ENCODE measurements at places on chromosomes 4 and X. TPM values are rescaled to one million over a fixed set of nuclear protein-coding genes. Genes with fewer than 3 reads are reported as not detected.

The TRIML2 gene
- total RNA-seq: 16.7 TPM

The GATA1 gene
- not detected for total RNA-seq

The CXCR3 gene
- not detected for total RNA-seq

The MXRA5 gene
- total RNA-seq: 16.8 TPM

The ZNF630 gene
- 4.0 TPM for total RNA-seq

The ZNF280C gene
- total RNA-seq: 15.4 TPM

DNA sequence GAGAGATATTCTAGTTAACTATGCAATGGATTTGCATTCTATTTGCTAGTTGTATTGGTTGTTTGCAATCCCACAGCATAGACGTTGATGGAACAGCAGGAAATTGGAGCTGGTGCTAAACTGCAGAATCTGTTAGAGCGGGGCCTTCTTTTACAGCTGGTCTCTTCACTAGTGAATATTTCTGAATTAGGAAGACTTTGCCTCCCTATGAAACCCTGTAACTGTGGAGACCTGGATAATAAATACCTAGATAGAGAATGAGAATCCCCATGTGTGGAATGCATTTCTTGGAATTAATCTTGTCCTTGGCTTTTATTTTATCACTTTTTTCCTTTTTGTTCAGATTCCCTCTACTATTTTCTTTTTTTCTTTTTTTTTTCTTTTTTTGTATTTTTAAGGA is 109.7 kb downstream of the SHROOM3 start:
- H3K27me3 ChIP-seq: no peaks in the 10 kb centered on the region
- no peak for DNase-seq
- H3K4me1 ChIP-seq: no peaks in the 10 kb centered on the region
- no peaks in the 10 kb centered on the region for H3K36me3 ChIP-seq

- no peak overlapping the region for H3K27ac ChIP-seq
- no peaks in the 10 kb centered on the region for H3K4me1 ChIP-seq
- DNase-seq: no peak
- H3K36me3 ChIP-seq: no peaks in the 10 kb centered on the region
- no peaks in the 10 kb centered on the region for H3K27me3 ChIP-seq
Measured at GRCh38 chr4:150647008-150647407, 65.1 kb downstream of the MAB21L2 start.

DNA sequence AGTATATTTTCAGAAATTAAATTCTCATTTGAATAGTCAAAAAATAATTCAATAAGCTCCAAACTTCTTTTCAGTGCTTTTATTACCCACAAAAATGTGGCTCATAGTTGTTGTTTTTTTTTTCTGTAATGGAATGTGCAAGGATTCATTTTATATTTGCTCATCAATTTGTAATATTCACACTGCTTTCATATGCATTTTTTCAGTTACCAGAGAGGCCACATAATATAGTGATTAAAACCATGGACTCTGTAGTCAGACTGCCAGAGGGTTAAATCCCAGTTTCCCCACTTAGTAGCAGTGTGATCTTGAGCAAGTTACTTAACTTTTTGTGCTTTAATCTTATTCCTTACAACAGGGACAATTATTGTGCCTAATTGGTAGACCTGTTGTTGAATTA is 64.5 kb downstream of the FAM9B start:
- no peak overlapping the region for H3K4me3 ChIP-seq
- no peaks in the 10 kb centered on the region for H3K27me3 ChIP-seq
- H3K27ac ChIP-seq: no peak overlapping the region
- H3K36me3 ChIP-seq: no peaks in the 10 kb centered on the region
- no peak for DNase-seq

DNA sequence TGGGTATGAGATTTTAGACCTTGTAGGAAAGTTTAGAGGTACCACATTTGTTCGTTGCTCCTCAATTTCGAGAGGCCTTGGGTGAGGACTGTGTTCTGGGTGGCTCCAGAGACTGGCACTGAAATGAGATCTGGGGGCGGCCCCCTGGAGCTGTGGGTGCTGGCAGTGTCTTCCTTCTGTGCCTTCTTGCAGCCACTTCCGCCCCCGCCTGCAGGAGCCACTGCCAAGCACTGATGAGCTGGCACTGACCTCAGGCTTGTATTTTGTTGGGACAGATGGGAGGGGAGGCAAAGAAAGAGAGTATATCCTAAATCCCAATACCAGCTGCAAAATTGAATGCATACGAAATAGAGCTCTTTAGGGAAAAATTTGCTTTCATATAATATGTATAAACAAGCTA is 64.5 kb upstream of the CLDN34 start:
- no peak overlapping the region for H3K4me3 ChIP-seq
- no peak overlapping the region for H3K27ac ChIP-seq
- no peaks in the 10 kb centered on the region for H3K27me3 ChIP-seq
- H3K4me1 ChIP-seq: no peaks in the 10 kb centered on the region
- H3K36me3 ChIP-seq: no peaks in the 10 kb centered on the region
- no peak for DNase-seq

DNA sequence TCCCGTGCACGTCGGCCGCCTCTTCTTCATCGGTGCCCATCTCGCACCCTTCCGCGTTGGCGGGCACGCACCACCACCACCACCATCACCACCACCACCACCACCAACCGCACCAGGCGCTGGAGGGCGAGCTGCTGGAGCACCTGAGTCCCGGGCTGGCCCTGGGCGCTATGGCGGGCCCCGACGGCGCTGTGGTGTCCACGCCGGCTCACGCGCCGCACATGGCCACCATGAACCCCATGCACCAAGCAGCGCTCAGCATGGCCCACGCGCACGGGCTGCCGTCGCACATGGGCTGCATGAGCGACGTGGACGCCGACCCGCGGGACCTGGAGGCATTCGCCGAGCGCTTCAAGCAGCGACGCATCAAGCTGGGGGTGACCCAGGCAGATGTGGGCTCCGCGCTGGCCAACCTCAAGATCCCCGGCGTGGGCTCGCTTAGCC is 1.4 kb downstream of the POU4F2 start:
- no peak overlapping the region for H3K27ac ChIP-seq
- no peaks in the 10 kb centered on the region for H3K36me3 ChIP-seq
- peaks cover 100% of the 10 kb centered on the region for H3K27me3 ChIP-seq
- peaks cover 4% of the 10 kb centered on the region for H3K4me1 ChIP-seq
- DNase-seq: no peak

DNA sequence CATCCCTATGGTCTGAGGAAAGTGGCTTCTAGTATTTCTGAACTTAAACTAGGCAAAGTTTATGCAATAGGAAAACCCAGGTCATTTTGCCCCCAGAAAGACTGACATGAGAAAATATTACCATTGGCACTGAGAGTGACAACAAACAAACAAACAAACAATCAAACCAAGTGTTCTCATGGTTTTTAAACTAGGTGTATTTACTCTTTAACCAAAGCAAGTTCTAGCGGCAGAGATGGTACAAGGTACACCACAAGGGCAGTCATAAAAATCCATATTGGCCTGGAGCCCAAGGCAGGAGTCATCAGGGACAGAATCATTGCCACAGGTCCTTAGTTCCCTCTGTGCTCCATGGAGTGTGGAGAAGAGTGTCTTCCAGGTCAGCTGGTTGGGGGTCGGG is 26.0 kb upstream of the ENPEP start:
- DNase-seq: no peak
- no peaks in the 10 kb centered on the region for H3K4me1 ChIP-seq
- no peak overlapping the region for H3K4me3 ChIP-seq
- H3K27me3 ChIP-seq: no peaks in the 10 kb centered on the region
- no peaks in the 10 kb centered on the region for H3K36me3 ChIP-seq

DNA sequence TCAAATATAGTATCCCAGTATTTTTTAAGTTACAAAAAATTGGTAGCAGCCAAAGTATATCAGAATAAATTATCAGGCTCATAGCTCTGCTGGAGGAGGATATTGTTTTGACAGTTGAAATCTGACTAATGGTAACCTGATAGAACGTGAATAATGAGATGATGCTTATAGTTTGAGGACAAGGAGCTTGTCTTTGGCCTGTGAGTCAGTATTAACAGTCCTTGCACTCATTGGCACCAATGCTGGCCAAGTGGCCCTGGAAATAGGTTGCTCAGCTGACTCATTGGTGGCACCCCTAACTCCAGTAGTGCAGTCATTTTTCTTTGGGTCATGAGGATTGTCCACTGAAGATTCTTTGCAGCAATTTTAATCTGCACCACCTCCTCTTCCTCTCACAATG is 203.3 kb upstream of the JADE1 start:
- peaks cover 11% of the 10 kb centered on the region for H3K4me1 ChIP-seq
- H3K27ac ChIP-seq: no peak overlapping the region
- no peaks in the 10 kb centered on the region for H3K27me3 ChIP-seq
- DNase-seq: no peak
- no peak overlapping the region for H3K4me3 ChIP-seq

DNA sequence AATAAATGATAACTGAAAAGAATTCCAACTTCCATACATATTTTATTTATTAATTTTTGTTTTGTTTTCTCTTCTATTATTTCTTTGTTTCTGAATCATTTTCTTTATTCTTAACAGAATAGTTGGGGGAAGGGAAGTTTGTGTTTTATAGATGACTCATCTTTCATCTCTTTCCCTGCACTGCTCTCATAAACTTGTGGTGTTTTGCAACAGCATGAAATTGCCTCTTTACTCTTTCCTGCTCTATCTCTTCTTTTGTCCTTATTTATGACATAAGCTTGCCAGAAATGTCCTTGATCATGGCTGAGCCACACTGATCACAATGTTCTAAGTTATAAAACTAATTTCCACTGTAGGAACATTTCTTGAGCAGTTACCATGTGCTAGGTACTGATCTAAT is 22.3 kb downstream of the QRFPR start:
- no peak for DNase-seq
- H3K36me3 ChIP-seq: no peaks in the 10 kb centered on the region
- H3K27me3 ChIP-seq: no peaks in the 10 kb centered on the region

Data from endodermal cell (in vitro differentiated cells).